Fibroblast of skin of abdomen (primary cell): ENCODE measurements at places on chromosomes 12 and 14.
A peak's percentile ranks its signal among the peaks of the same experiment; 100 is the strongest.

GRCh38 chr12:94405413-94406116 is 54.1 kb downstream of the CEP83 start:
- DNase-seq, result no peak

GRCh38 chr14:102390064-102390855 is 27.5 kb downstream of the TECPR2 start:
- DNase-seq, result peak; percentile 9

DNA sequence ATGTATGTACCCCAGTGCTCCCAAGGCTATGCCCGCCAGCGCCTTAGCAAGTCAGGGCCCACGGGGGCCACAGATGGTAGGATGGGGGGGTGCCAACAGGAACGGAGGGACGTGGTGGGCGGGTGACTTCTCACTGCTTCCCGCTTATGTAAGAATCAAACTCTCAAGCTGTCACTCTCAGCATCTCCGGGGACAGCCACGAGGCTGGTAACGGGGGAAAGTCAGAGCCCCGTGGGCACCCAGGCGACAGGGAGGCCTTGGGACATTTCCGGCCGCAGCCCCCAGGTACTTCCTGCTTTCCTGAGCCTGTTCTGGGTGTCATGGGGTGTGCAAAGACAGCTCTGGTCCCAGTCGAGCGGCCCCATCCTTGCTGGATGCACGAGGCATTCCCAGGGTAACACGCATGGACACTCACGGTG is 59.3 kb downstream of the TESC start:
- DNase-seq, result no peak

DNA sequence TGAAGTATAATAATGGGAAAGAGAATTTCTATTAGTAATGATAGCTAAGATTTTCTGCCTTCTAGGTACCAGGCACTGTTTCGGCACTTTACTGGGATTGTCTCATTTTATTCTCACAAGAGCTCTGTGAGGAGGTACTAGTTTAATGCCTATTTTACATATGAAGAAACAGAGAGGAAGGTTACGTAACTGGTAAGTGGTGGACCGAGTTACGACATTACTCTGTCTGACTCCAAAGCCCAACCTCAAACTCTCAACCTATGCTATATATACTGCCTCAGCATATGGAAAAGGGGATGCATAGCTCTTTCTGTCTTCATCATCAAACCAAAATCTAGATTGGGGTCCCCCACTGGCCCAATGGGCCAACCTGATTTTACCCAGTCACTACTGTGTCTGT is 133.5 kb downstream of the KTN1 start:
- DNase-seq, result no peak

GRCh38 chr12:66087365-66087943 is 43.1 kb downstream of the LLPH start:
- peak; percentile 80 for DNase-seq
